Renal cortical epithelial cell (primary cell): ENCODE measurements at places on chromosomes 4 and X.

- no peak for DNase-seq
Observed at GRCh38 chrX:54570332-54570731, 40.3 kb downstream of the GNL3L start.

DNA sequence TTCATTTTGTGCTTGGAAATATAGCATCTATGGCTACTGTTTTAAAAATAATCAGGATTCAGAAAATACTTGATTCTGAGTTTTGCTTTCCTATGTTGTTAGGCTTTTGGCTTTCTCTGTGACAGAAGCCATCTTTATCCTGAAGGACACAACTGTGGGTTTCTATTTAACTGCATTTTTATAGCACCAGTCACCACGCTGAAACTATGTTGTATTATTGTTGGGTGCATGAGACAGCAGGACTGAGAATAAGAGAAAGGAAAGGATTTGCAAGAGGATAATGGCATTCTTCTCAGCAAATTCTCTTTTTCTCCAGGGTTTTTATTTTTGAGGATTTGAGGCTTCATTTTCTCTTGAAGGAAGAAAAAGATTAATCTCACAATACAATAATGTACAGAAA lies 10.1 kb upstream of the NEUROG2 start:
- peak; percentile 13 for DNase-seq

DNA sequence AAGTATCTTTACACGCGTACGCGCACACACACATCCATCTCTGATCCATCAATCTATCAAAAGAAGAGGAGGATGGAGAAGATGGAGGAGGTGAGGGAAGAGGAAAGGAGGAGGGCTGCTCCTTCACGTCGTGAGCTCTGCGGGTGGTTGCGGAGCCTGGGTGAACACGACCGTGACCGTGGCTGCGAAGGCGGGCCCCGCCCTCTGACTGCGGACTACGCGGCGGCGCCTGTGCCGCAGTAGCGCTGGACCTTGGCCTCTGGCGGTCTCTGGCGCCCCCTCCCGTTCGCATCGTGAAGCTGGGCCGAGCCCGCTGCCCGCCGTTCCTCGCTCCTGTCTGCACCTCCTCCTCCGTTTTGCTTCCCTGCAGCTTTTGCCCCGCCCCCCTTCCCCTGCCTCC lies 37.7 kb upstream of the ARAF start:
- DNase-seq: peak; percentile 29

- DNase-seq: no peak
Observed at GRCh38 chr4:138510053-138510452, 267.9 kb upstream of the SLC7A11 start.

GRCh38 chrX:24676403-24677024 lies 17.2 kb upstream of the POLA1 start:
- no peak for DNase-seq

DNA sequence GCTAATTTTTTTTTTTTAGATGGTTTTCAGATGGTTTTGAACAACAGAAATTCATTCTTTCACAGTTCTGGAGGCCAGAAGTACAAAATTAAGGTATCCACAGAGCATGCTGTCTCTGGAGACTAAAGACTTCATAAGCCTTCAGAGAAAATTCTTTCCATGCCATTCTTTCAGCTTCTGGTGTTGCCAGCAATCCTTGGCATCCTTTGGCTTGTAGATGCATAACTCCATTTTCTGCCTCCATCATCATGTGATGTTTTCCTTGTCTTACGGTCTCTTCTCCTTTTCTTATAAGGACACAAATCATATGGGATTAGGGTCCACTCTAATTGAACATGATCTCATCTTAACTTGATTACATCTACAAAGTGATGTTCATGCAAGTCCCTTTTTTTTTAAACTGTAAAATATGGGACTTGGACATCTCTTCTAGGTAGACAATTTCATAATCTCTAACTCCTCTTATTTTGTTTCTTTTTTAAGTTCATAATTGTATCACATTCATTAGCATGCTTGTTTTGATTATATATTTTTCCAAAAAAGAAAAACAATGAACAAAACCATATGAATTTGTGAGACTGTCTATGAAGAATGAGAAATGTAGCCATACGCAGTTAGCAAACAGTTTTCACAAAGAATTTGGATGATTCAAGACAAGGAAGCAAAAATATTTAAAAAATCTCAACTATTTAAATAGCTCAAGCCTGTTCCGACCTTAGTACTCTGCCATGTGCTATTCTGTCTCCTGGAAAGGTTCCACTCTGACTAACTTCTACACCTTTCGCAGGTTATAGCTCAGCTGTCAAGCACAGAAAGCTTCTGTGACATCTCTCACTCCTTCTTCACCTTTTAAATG lies 53.1 kb upstream of the GIMD1 start:
- peak; percentile 48 for DNase-seq

DNA sequence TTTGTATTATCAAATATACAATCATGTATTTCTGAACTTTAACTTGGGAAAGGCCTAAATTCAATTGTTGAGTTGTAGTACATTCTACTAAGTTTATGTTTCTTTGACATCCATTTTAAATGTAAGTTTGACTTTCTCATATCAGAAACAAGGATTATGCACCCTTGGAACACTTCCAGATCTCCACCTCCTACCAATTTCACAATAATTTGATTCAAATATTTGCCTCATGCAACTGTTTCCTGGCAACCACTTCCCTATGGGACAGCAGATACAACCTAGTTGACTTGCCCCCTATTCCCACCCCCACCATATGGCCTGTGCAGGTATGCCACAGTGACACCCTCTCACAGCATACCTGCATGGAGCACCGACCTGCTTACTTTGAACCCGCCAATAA lies 506.4 kb upstream of the PABPC4L start:
- peak; percentile 5 for DNase-seq

DNA sequence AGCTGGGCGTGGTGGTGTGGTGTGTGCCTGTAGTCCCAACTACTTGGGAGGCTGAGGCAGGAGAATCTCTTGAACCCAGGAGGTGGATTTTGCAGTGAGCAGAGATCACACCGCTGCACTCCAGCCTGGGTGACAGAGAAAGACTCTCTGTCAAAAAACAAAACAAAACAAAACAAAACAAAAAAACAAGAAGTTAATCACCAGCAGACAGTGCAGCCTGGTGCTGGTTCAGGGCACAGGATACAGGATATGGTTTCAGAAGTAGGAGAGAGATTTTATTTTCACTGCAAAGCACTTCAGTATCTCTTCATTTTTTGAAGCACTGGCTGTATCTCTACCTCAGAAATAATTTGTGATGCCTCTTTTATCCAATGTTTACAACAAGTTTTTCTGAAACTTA lies 1222.9 kb upstream of the PRKX start:
- DNase-seq: no peak

- DNase-seq: peak; percentile 96
Observed at GRCh38 chrX:41912923-41913322, 10.4 kb downstream of the CASK start.

- no peak for DNase-seq
Observed at GRCh38 chr4:38001927-38002326, 41.7 kb downstream of the PTTG2 start.

- DNase-seq: peak; percentile 30
Observed at GRCh38 chr4:26406346-26406975, 83.8 kb downstream of the CCKAR start.

- DNase-seq: no peak
Observed at GRCh38 chrX:152640034-152640818, 2.5 kb downstream of the GABRQ start.

DNA sequence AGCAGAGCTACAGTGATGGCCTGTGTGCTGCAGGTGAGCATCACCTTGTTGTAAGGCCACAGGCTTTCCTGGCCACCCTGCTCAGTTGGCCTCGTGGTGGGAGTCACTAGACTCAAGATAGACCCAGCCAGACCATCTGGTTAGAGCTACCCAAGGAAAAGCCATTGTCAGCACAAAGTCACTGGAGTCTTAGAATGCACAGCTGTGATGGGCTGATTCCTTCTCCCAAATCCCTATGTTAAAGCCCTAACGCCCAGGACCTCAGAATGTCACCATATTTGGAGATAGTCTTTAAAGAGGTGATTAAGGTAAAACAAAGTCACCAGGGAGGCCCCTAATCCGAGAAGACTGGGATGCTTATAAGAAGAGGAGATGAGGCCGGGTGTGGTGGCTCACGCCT lies 173.4 kb downstream of the DHRSX start:
- no peak for DNase-seq

- DNase-seq: peak; percentile 0
Observed at GRCh38 chrX:55056820-55057674, 17.8 kb upstream of the PAGE2B start.

DNA sequence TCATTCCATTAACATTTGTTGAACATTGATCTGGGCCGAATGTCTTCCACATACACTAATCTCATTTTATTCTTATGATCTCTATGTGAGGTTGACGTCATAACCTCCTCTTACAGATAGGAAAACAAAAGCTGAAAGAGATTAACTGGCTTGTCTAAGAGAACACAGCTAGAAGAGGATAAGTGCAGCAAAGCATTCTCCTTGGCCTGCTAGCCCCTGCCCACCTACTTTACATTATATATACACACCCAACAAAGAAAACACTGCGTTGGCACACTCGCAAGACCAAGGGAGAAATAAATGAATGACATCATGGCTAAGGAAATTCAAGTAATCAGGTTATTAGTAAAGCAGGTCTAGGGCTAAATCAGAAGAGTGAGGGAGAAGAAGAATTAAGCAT lies 138.4 kb downstream of the PARM1 start:
- DNase-seq: no peak

- no peak for DNase-seq
Observed at GRCh38 chr4:58477950-58478349, 1367.8 kb upstream of the IGFBP7 start.

DNA sequence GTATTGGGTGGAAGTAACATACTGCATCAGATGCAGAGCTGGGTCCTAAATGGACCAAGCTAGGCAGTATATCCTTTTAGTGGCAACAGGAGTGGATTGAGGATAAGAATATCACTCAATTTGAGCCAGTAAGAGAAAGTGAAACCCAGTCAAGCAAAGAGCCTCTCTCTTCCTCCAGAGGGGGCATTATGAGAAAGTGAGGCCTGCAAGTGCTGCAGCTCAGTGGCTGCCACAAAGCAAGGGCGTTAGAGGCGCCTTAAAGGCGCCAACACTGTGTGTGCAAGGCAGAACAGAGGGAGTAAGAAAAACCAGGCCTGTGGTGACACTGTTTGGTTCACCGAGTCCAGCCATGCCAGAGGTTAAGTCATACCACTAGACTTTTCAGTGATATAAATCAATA lies 17.5 kb downstream of the STX18 start:
- peak; percentile 26 for DNase-seq

DNA sequence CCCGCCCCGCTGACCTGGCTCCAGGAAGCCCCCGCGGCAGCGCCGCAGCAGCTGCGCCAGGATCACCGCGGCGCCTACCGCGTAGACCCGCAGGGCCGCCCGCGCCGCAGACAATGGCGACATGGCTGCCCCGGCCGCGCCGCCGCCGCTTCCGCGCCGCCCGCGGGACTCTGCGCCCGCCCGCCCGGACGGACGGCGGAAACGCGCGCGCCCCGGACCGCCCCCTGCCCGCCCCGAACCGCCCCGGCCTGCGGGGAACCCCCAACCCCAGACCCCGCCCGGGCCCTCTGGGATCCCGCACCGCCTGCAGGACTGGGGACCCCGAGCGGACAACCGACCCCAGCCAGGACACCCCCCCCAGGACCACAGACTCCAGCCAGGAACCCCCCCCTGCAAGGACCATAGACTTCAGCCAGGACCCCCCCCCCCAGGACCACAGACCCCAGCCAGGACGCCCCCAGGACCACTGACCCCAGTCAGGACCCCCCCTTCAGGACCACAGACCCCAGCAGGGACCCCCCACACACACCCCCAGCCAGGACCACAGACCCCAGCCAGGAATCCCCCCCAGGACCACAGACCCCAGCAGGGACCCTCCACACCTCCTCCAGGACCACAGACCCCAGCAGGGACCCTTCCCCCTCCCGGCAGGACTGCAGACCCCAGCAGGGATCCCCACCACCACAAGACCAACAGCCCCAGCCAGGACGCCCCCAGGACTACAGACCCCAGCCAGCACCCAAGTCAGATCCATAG lies at the start of the genes DHRSX and ZBED1:
DHRSX (minus strand) TSS at position 174 of the 756 bp plus-strand sequence; CDS start at position 123, 51 bp downstream.
ZBED1 (minus strand) TSS at position 174 of the 756 bp plus-strand sequence. CDS start 10,257 bp downstream, outside the sequence.
- no peak for DNase-seq

DNA sequence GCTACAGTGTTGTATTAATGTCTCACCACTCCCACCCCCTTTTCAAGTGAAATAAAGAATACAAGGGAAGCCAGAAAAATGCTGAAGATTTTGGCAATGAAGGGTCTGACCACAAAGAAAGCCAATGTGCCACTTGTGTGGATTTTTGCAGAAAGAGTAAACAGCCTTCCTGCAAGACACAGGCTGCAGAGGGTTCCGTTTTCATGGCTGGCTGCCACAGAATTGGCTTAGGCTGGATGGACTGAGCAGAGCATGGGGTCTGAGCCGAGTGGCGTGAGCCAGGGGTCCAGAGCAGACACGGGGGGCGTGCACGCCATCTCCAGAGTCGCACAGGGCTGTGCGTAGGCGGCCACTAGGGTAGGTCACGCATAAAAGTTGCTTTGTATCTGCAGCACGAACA lies 69.2 kb downstream of the MTNR1A start:
- peak; percentile 22 for DNase-seq

GRCh38 chr4:3287271-3287971 lies 5.4 kb upstream of the RGS12 start:
- no peak for DNase-seq

GRCh38 chr4:5592272-5592671 lies 116.1 kb downstream of the EVC2 start:
- DNase-seq: no peak

DNA sequence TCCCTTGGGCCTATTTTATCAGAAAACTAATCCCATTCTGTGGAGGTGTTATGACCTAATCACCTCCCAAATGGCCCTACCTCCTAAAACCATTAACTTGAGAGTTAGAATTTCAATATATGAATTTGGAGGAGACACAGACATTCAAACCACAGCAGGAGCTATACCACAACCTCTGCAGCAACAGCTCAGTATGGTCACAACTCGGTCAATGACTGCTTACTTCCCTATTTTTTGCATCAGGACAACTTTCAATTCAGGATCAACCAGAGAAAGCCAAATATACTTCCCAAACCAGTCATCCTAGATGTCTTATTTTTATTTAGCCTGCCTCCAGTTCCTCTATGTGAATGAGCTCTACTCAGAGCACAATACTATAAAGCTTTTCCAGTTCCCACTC lies 11.3 kb upstream of the SMARCA5 start:
- no peak for DNase-seq

DNA sequence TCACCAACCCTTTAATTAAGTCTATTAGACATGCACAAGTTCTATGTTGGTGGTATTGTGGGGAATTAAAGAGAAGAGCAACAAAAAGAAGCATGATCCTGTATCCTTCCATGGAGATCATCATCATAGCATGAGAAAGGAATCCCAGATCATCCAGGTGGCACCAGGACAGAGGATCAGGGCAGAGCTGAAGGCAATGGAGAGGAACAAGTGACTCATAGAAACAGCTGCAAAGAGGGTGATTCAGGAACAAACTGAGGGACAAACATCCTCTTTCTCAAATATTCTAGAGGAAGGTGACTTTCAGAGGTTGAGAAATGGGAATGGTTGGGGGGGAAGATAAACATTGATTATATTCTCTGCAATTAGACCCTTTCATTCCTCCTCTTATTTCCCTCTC lies 105.5 kb upstream of the OTUD4 start:
- DNase-seq: peak; percentile 79

- peak; percentile 70 for DNase-seq
Observed at GRCh38 chr4:76892601-76893000, 5.3 kb downstream of the SOWAHB start.

- DNase-seq: peak; percentile 92
Observed at GRCh38 chr4:186666252-186666651, 57.4 kb downstream of the FAT1 start.
